ENCODE measurements at places on chromosomes 5 and 9. TPM values are rescaled to one million over a fixed set of nuclear protein-coding genes. Genes with fewer than 3 reads are reported as not detected.

- no peak for DNase-seq
These were observed 290.9 kb downstream of the CDK5RAP2 start for GRCh38 chr9:120289098-120289497.

GRCh38 chr9:82457891-82458290, 469.3 kb downstream of the SPATA31D1 start:
- no peak for DNase-seq

DNA sequence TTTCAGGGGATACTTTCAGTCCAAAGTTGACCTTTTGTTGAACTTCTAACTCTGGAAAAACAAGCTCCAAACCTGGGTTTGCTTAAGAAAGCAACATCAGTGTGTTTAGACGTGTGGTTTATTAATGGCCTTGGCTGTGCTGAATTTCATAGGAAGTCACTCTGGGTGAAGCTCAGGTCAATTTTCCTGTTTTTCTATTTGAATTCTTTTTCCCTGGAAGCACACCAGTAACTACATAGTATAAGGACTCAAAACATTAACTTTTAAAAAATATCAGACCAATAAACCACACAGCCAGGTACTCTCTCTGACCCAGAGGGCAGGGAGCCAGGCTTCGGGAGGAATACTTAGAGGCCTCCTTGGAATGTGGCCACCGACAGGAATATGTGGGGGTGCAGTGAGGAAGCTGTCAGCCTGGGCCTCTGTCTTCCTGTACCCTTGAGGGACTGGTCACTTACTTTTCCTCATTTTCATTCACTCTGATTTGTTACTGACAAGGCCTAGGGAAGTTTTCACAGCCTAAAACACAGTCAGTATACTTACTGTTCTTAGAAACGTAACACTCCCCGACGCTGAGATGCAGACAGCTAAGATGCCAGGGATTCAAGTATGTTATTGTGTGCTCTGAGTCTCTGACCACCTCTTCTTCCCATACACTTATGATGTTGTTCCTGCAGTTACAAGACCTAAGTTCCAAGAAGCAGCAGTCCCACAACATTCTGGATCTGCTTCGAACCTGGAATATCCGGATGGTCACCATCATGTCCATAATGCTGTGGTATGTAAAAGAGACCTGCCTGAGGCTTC, 18.9 kb downstream of the SLC22A5 start:
- no peak for DNase-seq

- DNase-seq = no peak
These were observed 31.9 kb downstream of the MORN5 start for GRCh38 chr9:122191584-122191983.

GRCh38 chr5:127567026-127567768, 49.8 kb downstream of the PRRC1 start:
- DNase-seq = no peak

The C7 gene
- 346 TPM for total RNA-seq

The PCDHB5 gene
- total RNA-seq = 1.6 TPM

The ADAMTS6 gene
- 0.73 TPM for total RNA-seq

- no peak for DNase-seq
These were observed 43.4 kb upstream of the NR4A3 start for GRCh38 chr9:99778308-99778707.

The UQCRQ gene
- 1,774 TPM for total RNA-seq

- DNase-seq = no peak
These were observed 30.8 kb upstream of the ALDH1A1 start for GRCh38 chr9:72983512-72984225.

DNA sequence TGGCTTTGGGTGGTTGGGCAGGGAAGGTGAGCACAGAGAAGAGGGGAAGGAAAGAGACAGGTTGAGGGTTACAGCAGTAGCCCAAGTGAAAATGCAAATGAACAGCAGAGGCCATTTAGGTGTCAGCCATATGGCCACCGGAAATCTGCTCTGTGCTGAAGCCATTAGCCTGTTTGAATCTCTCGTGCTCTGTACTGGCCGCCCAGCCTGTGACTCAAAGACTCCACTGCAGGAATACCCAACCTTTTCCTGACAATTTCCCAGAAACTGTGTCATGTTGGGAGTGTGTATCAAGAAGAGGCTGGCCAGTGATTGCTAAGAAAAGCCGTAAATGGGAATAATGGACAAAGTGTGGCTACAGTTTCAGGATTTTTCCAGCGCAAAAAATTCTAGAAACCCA, 35.9 kb upstream of the RAI14 start:
- DNase-seq = no peak

The APBA1 gene
- total RNA-seq = 2.8 TPM

GRCh38 chr9:130522233-130522808, 57.1 kb upstream of the FUBP3 start:
- no peak for DNase-seq

The BARHL1 gene
- total RNA-seq = not detected

DNA sequence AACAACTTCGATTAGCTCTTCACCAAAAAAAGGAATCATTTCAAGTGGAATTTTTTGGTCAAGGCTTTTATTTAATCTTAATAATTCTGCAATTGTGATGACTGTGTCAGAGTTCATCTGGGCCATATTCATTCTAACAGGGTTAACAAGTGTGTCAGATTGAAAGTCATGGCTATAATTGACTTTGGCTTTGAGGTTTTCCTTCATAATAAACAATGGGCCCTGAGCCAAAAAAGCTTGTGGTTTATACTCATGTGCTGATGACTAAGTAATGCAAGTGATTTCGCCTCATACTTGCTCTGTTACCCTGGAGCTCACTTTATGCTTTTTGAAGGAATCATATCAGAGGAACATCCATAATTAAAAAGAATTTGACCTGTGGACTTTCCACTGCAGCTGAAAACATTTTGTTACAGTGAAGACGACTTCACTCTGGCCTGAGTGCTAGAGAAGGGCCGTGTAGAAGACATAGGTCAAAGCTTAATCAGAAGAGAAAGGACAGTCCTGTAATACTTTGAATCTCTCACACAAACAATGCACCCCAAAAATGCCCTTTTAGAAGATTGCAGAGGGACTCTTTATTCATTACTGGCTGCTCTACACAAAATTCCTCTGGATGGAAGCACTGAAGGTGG, 101.7 kb downstream of the GDNF start:
- no peak for DNase-seq

- peak; percentile 60 for DNase-seq
These were observed 15.5 kb upstream of the FCN1 start for GRCh38 chr9:134933076-134933659.

GRCh38 chr5:117652036-117652957, 1077.7 kb upstream of the SEMA6A start:
- DNase-seq = no peak

The REEP2 gene
- 5.2 TPM for total RNA-seq

The CTXN3 gene
- not detected for total RNA-seq

- no peak for DNase-seq
These were observed 50.9 kb downstream of the CERT1 start for GRCh38 chr5:75460532-75460931.

The EDIL3 gene
- total RNA-seq = 1.7 TPM

The EMB gene
- total RNA-seq = 15.4 TPM

- no peak for DNase-seq
These were observed 147.2 kb upstream of the IRX2 start for GRCh38 chr5:2898661-2899060.

DNA sequence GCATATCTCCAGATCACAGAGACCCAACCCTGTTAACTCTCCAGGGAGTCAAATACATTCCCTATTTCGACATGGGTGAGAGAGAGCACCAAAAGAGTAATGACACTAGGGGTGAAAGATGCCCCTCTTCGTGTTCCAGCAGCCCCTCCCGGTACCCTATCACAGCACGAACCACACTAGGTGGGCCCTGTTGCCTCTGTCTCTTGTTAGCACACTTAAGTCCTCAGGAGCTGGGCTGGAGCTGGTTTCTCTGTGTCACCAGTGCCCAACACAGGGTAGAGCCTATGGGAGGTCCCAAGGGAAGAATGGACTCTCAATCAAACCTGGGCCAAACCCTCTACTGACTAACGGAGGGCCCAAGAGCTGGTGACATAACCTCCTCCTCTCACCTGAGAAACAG, 1.2 kb downstream of the CDK20 start:
- no peak for DNase-seq

GRCh38 chr9:13608451-13608850, 329.0 kb upstream of the MPDZ start:
- no peak for DNase-seq

DNA sequence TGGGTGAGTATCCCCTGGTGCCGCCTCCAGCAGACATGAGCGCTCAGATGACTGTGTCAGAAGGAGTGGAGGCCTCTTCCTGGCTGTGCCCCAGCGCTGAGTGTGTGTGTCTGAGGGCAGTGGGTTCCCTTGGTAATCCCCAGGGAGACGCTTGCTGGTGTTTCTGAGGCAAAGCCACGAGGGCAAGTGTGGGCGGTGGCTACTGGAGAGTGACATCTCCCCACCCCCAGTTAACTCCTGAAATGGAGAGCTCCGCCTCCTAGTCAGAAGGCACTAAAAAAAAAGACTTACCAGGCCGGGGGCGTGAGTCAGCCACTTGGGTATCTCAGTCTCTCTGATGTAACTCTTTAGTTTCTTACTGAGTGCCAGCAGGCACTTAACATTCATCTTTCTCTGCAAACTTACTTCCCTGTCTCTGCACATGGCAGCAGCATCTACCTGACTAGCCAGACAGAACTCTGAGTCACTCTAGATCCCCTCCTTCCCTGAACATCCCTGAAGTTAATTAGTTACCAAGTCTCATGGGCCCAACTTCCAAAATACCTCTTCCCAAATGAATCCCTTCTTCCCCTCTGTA, 19.3 kb downstream of the ORM2 start:
- DNase-seq = peak; percentile 69

DNA sequence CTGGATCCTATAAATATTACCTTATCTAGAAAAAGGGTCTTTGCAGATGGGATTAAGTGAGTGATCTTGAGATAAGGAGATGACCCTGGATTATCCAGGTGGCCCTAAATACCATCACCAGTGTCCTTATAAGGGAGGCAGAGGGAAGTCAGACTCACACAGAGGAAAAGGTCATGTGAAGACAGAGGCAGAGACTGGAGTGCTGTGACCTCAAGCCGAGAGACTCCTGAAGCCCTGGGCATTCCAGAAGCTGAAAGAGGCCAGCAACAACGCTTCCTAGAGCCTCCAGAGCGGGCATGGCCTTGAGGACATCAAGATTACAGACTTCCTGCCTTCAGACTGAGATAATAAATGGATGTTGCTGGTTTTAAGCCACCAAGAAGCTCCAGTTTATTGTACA, 118.8 kb downstream of the ATPSCKMT start:
- no peak for DNase-seq

The SH3PXD2B gene
- 5.4 TPM for total RNA-seq
